Melanocyte of skin (primary cell): ENCODE measurements at places on chromosomes 4 and X. TPM values are rescaled to one million over a fixed set of nuclear protein-coding genes. Genes with fewer than 3 reads are reported as not detected.

Gene MOSPD2
- total RNA-seq, result 25.1 and 60.3 TPM in 2 replicates

Gene NHSL2
- total RNA-seq, result not detected in 2 replicates

Gene UGT8
- 12.4 and 45.4 TPM in 2 replicates for total RNA-seq

Gene CCSER1
- total RNA-seq, result 0.33 and 3.5 TPM in 2 replicates

Gene FGFR3
- under 0.01 and 0.36 TPM in 2 replicates for total RNA-seq

Gene TLR10
- 0.15 TPM in 1 of 2 replicates, not detected in the other for total RNA-seq

Gene LIMCH1
- 1.4 and 8.0 TPM in 2 replicates for total RNA-seq

Gene NEIL3
- 8.9 and 10.9 TPM in 2 replicates for total RNA-seq

Gene TMEM154
- total RNA-seq, result 1.0 and 1.5 TPM in 2 replicates

Gene HEPH
- total RNA-seq, result 0.33 and 2.9 TPM in 2 replicates

Gene HTN1
- not detected in 2 replicates for total RNA-seq

Gene PAGE1
- not detected in 2 replicates for total RNA-seq

Gene MSX1
- total RNA-seq, result 1.4 and 1.8 TPM in 2 replicates

Gene CLDN2
- total RNA-seq, result not detected in 2 replicates

Gene NKX3-2
- under 0.01 TPM in 2 replicates for total RNA-seq

Gene C4orf51
- not detected in 2 replicates for total RNA-seq

Gene RHOXF2
- total RNA-seq, result not detected in 2 replicates

Gene ERVMER34-1
- under 0.01 TPM in 2 replicates for total RNA-seq

Gene HELT
- total RNA-seq, result not detected in 2 replicates

Gene F8
- 4.8 and 9.5 TPM in 2 replicates for total RNA-seq

Gene YTHDC1
- 37.0 and 50.0 TPM in 2 replicates for total RNA-seq

Gene HPGDS
- total RNA-seq, result not detected in 2 replicates

Gene SSX2B
- not detected in 2 replicates for total RNA-seq

Gene SYN1
- 0.36 TPM in 1 of 2 replicates, not detected in the other for total RNA-seq

Gene DDX53
- total RNA-seq, result not detected in 2 replicates

Gene CAPN6
- not detected in 2 replicates for total RNA-seq

Gene HTN3
- total RNA-seq, result not detected in 2 replicates

Gene RTL5
- under 0.01 and 0.15 TPM in 2 replicates for total RNA-seq

Gene GABRE
- 0.36 TPM in 1 of 2 replicates, not detected in the other for total RNA-seq

Gene PFKFB1
- under 0.01 TPM in 1 of 2 replicates, not detected in the other for total RNA-seq

Gene BANK1
- total RNA-seq, result not detected in 2 replicates

Gene CT45A1
- not detected in 2 replicates for total RNA-seq

Gene CXorf65
- total RNA-seq, result not detected in 2 replicates

Gene SLC10A4
- 0.15 TPM in 1 of 2 replicates, not detected in the other for total RNA-seq

Gene COL4A5
- total RNA-seq, result 1.4 and 4.7 TPM in 2 replicates

Gene HTRA3
- 0.67 and 0.77 TPM in 2 replicates for total RNA-seq

Gene BMPR1B
- 1.7 and 5.9 TPM in 2 replicates for total RNA-seq

Gene MAGEA3
- not detected in 2 replicates for total RNA-seq

Gene GYPB
- not detected in 2 replicates for total RNA-seq

Gene CENPE
- 9.5 and 13.1 TPM in 2 replicates for total RNA-seq

Gene GPR173
- total RNA-seq, result 1.4 and 1.8 TPM in 2 replicates

Gene F11
- total RNA-seq, result not detected in 2 replicates

Gene GUCY1B1
- total RNA-seq, result 1.5 and 1.7 TPM in 2 replicates

Gene TBX22
- total RNA-seq, result 0.36 TPM in 1 of 2 replicates, not detected in the other

Gene PRDM5
- total RNA-seq, result 7.6 and 20.7 TPM in 2 replicates

Gene PCDH18
- under 0.01 and 0.93 TPM in 2 replicates for total RNA-seq

Gene ADAM29
- total RNA-seq, result not detected in 2 replicates

Gene CXorf49
- total RNA-seq, result not detected in 2 replicates
